ENCODE measurements at places on chromosomes 7 and 10. TPM values are rescaled to one million over a fixed set of nuclear protein-coding genes. Genes with fewer than 3 reads are reported as not detected.

DNA sequence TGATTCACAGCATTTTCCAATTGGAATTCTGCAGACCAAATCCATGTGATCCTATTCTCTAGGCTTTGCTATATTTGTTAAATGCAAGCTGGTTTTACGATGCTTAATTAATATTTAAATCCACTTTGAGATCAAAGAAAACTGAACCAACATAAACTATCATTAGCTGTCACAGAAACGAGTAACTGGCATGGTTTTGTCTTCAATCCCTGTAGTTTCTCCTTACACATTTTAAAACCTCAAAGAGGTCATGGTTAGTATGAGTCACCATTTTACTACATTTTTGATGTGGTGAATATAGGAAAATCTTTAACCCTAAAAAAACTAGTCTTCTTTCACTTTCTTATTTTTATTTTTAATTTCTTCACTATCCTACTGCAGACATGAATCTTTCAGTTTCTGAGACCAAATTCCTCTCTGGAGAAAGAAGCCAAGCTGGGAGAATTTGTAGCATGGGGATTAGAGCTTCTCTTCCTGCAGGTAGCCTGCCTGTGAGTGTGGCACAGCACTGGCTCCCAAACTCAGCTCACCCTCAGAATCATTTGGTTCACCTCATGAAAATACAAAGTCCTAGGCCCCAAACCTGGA lies 8.7 kb upstream of the LIPM start:
- no peak for ATAC-seq

Gene GPR26
- not detected for total RNA-seq

GRCh38 chr10:7942859-7943258 lies 111.6 kb upstream of the GATA3 start:
- ATAC-seq = no peak

Gene OLAH
- 11.7 TPM for total RNA-seq

- no peak for ATAC-seq
These were observed 19.7 kb downstream of the NKX6-2 start for GRCh38 chr10:132766291-132766690.

DNA sequence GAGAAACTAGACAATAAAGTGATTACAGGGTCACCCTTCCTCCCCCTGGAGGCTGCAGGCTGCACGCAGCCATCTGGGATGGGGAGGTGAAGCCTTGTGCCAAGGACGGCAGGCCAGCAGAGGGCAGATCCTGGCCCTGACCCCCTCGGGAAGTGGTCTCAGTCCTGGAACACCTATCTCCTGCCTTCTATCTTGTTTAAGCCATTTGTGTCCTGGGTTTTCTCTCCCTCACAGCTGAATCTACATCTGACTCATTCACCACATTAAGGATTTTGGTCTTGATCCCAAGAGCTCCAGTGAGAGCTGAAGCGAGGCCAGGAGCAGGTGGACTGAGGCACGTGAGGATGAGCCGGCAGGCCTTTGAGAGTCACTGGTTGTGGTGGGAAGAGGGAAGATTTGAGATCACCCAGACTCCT lies 16.4 kb upstream of the PARP12 start:
- ATAC-seq = peak; percentile 38

GRCh38 chr10:48900371-48900801 lies 39.3 kb downstream of the LRRC18 start:
- ATAC-seq = no peak

- ATAC-seq = no peak
These were observed 239.5 kb upstream of the PPP1R3A start for GRCh38 chr7:114158275-114158674.

DNA sequence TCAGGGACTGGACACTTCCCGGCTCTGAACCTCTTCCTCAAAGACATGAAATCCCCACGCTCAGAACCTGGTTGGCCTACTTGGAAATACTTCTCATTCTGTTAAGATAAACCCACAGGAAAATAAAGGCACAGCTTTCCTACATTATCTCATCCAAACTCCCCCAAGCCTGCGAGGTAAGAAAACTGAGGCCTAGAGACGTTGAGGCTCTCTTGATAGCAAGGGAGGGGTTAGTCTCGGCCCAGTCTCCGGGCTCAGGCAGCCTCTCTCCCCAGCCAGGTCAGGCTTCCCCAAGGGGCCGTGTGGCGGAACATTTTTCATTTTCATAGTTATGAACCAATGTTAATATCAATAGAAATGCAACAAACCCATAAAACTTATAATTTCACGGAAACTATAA lies 4.6 kb upstream of the EIF3B start:
- ATAC-seq = no peak

DNA sequence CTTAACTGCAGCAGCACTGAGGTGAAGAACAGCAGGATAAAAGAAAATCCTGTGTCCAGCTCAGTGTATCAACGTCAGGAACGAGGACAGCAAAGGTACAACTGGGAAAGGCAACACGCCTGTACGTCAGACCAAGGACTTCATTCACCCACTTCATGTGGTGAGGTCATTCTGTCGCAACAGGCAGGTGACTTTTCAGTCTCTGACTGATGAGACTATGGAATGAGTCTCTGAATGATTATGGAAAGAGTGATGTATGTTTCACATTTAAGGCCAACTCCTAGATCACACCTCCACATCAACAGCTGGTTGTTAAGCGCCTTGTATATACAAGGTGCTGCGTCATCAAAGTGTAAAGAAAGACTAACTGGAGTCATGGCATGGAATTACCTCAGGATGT lies 297.6 kb upstream of the SP8 start:
- ATAC-seq = no peak

DNA sequence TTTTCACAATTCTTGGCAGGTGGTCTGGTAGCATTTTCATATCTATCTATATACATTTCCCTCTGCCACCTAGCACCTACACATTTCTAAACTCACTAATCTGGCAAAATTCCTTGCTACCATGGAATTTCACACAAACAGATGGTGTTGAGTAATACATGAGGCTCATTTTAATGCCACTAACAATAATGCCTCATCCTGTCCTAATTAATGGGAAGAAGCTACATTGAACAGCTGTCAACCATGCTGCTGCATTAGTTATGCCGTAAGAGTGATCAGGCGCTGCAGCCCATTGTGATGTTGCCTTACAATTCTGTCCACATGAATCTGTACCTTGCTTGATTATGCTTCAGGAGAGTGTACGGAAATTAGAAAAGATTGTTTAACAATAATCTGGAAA lies 23.2 kb downstream of the COL1A2 start:
- no peak for ATAC-seq

DNA sequence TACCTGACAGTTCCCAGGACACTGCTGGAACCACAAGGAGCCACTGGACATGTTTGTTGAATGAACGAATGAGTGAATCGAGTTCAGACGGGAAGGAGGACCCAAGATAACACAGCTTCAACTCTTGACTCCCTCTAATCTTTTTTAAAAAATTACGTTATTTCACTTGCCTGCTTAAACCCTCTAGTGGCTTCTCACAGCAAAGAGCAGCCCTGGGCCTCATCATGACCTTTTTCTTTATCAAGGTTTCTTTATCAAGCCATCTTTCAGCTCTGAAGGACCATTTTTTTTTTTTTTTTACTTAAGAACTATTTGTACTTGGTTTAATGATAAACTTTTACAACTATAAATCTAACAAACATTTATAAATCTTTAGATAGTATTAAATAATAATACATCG lies 110.6 kb downstream of the TAX1BP1 start:
- ATAC-seq = no peak

DNA sequence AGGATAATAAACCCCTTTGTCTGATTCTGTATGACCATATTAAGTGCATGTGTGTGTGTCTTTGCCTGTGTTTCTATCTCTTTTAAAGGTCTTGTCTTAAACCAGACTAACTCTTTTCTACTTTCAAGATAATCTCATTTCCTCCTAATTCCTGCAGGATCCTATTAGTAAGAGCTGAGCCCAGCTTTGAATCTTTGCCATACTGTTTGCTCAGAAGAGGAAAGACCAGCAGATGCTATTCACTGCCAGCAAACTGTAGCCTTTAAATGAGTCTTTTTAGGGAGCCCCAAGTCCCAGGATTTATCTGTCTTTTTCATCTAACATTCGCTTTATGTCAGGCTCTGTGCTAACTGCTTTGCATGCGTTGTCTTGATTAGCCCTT lies 2.9 kb downstream of the GPR158 start:
- no peak for ATAC-seq

Gene CNOT4
- total RNA-seq = 15.9 TPM

Data from esophagus mucosa (tissue), 1 donor.